ENCODE measurements at places on chromosomes 6 and 20.
A peak's percentile ranks its signal among the peaks of the same experiment; 100 is the strongest.

DNA sequence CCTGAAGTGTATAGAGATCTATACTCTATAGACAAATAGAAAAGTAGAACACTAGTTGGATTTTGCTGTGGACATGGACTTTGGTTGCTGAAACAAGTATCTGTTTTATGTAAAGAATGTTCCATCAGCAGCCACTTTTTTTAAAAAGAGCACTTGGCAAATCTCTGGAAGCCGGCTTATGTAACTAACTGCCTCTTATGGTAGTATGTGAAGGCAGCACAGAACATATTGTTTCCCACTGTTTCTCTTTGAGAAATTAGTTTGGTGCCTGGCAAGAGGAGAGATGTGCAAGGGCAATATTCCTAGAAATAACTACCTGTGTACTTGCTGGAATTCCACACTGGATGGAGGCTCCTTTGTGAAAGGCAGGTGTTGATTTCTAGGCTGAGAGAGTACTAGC lies 242.3 kb upstream of the PREP start:
- no peak for DNase-seq

DNA sequence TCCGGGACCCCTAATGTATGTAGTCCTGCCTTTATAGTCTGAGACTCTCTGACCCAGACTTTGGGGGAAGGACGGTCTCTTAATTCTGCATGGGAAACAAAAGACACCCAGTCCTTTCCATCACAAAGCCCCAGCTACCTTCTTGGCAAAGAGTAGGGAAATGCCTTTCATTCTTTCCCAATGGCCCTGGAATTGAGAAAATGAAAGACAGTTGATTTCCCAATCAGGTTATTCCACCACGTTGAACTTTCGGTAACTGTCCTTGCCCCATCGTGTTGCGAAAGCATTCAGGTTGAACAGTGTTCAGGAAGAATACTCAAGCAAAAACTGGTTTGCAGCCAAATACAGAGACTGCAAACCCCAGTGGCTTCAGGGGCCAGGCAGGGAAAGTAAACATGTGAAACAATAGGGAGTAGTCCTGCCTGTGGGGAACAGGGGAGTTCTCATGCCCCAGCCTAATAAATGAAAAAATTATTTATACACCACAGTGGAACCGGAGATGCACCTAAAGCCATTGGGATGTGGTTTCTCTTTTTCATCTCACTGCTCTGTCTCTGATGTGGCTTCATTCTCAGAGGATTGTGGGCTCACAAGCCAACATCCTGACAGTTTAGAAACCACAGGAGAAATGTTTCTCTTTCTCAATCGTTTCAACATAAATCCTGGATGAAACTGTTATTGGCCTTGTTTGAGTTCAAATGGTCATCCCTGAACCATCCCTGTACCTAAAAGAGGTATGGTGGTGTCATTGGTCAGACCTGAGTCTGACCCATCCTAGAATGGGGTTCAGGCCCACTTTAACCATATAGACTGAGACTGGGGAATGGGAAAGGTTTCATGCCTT lies 44.2 kb upstream of the SLC9A8 start:
- peak; percentile 46 for DNase-seq

DNA sequence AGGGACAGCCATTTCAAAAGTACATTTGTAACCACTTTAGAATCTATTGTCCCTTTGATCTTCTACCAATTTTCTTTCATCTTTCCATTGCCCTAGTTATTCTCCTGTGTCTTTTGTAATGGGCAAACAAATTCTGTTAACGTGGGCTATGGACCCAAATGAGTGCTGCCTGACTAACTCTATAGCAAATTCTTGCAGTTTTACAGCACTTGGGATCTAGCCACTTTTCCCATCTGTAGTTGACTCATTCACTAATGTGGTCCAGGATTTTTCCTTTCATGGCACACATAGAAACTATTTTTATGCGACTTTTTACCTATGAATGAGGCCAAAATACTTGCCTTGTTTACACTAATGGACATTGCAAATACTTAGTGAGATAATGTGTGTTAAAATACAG lies 52.0 kb downstream of the GRIK2 start:
- DNase-seq, result no peak

GRCh38 chr20:1206366-1207148 lies 3.3 kb downstream of the C20orf202 start:
- no peak for DNase-seq

GRCh38 chr6:29797135-29797534 lies 30.5 kb upstream of the HLA-G start:
- no peak for DNase-seq

DNA sequence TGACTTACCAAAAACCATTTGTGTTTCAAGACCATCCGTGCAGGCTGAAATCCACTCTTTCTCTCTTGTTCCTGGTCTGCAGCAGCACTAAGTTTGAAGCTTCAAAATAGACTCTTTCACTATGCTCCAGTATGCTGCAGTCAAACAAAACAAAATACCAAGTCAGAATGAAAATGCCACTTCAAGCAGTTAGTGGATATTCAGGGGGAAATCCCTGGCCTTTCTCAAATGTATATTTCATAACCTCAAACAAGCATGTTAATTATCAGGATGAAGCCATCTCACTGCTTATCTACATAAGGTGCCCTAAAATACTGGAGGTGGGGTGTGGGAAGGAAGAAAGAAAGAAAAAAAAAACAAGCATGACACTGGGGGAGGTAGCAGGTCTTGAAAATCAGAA lies 103.5 kb downstream of the ATXN1 start:
- DNase-seq, result peak; percentile 84

GRCh38 chr6:26415791-26416190 lies 13.7 kb downstream of the BTN3A1 start:
- DNase-seq, result no peak

- DNase-seq, result no peak
Observed at GRCh38 chr6:104214901-104215300, 644.8 kb downstream of the HACE1 start.

DNA sequence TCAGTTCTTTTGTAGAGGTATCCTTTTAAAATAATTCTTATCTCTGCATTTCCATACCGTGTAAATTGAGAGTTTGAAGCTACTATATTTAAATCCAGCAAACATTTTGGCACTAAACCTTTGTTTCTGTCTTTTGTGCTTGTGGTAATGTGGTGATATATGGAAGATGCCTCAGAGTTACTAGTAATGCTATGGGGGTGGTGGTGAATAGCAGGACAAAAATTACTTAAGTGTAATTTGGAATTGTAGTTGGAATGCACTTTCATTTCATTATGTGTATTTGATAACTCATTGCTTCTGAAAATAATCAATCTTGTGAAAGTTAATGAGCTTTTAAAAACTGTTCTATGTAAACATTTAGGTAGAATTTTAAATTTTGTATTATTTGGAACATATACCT lies 404.5 kb downstream of the PHF3 start:
- DNase-seq, result no peak

GRCh38 chr6:69812746-69813427 lies 16.1 kb upstream of the LMBRD1 start:
- DNase-seq, result no peak

- no peak for DNase-seq
Observed at GRCh38 chr20:910870-911770, 5.0 kb downstream of the ANGPT4 start.

- DNase-seq, result no peak
Observed at GRCh38 chr6:178119-178518, 114.2 kb upstream of the DUSP22 start.

DNA sequence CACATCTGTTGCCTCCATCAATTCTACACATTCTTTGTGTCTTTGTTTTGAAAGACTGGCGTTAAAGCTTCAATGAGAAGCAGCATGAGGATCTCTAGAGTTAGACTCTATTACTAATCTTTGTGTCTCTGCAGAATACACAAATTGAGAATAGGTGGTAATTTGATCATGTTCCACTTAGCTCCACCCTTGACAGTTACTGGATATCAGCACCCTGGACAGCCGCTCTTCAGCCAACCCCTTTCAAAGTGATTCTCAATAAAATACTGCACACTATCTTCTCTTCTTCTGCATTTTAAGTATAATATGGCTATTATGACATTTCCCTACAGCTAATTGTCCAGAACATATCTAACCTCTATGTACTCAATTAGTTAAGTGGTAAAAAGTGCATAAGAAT lies 54.3 kb upstream of the CNR1 start:
- no peak for DNase-seq

GRCh38 chr6:22521035-22521434 lies 48.3 kb upstream of the HDGFL1 start:
- no peak for DNase-seq

DNA sequence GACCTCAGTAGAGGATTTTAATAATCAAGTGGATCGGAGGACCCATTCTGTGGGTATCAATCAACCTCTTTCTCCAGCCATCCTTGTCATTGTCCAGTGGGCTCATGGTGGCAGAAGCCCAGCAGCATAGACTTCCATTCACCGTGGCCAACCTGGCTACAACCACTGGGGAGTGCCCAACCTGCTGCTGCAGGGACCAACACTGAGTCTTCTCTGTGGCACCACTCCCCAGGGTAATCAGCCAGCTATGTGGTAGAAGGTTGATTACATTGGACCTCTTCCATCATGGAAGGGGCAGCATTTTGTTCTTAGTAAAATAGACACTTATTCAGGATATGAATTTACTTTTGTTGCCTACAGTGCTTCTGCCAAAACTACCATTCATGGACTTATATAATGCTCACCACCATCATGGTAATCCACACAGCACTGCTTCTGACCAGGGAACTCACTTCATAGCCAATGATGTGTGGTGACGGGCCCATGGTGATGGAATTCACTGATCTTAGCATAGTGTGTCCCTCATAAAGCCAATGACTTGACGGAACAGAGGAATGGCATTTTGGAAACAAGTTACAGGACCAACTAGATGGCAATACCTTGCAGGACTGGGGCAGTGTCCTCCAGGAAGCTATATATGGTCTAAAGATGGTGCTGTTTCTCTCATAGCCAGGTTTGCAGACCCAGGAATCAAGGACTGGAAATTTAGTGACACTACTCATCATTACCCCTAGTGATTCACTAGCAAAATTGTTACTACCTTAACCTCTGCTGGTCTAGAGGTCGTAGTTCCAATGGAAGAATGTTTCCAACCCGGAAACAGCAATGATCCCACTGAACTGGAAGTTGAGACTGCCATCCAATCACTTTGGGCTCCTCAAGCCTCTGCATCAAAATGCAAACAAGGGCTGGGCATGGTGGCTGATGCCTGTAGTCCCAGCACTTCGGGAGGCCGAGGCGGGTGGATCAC lies 7.6 kb downstream of the CD24 start:
- no peak for DNase-seq

GRCh38 chr6:113719545-113719944 lies 137.6 kb upstream of the MARCKS start:
- no peak for DNase-seq

GRCh38 chr20:57417830-57418780 lies 26.9 kb downstream of the RBM38 start:
- no peak for DNase-seq

Data from activated CD4-positive, alpha-beta T cell treated with anti-CD3 and anti-CD28 coated beads, Interleukin-2, Interleukin-4, amounts not matched to agents 100 ng/mL and 50 ng/mL, durations not matched to agents 16 hours and 8 hours (primary cell).